SK-MEL-5 (cell line): ENCODE measurements at places on chromosomes 6 and 20.
A peak's percentile ranks its signal among the peaks of the same experiment; 100 is the strongest.

GRCh38 chr6:139981066-139981624 lies 606.7 kb upstream of the CITED2 start:
- no peak for DNase-seq

- DNase-seq, result no peak
Measured at GRCh38 chr6:118984342-118984741, 49.4 kb upstream of the MCM9 start.

- peak; percentile 56 for DNase-seq
Measured at GRCh38 chr6:55886185-55886836, 10.9 kb upstream of the BMP5 start.

DNA sequence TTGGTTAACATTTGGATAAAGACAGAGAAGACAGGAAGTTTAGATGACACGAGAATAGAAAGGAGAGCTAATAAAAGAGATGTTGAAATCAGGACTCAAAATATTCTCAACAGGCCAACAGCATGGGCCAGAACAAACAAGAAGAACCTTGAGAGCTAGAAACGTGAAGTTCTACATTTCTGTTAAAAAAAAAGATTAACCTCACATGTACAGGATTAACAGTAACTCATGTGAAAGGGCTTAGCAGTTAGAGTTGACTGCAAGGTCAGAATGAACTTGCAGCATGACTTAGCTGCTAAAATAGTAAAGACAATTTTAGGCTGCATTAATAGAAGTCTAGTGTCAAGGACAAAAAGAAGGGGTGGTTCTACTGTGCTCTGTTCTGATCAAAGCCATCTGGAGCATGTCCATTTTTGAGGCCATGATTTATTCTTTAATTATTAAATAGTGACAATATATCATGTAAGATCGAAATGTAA lies 331.1 kb upstream of the HSF2 start:
- no peak for DNase-seq

- no peak for DNase-seq
Measured at GRCh38 chr20:32967961-32968457, 36.2 kb downstream of the SUN5 start.

- no peak for DNase-seq
Measured at GRCh38 chr6:11418290-11418905, 119.2 kb upstream of the TMEM170B start.

- no peak for DNase-seq
Measured at GRCh38 chr6:168015009-168015408, 17.5 kb downstream of the KIF25 start.

GRCh38 chr6:159852877-159853276 lies 37.9 kb upstream of the MAS1 start:
- peak; percentile 38 for DNase-seq

DNA sequence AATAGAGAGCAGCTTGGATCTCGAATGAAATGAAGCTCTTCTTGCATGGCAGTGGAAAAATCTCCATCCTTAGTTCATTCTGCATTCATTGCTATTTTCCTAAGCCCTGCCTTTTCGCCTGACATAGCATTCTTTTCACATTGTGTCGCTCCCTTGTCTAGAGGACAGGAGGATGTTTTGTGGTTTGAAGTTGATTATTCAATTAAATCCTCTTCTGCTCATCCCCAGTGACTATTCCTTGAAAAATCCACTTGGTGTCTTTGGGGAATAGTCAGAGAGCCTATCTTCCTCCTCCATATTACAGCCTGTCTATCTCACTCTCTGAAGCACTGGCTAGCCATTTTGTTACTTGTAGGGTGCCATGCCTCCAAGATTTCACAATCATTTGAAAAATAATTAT lies 161.2 kb downstream of the KLHL32 start:
- no peak for DNase-seq

DNA sequence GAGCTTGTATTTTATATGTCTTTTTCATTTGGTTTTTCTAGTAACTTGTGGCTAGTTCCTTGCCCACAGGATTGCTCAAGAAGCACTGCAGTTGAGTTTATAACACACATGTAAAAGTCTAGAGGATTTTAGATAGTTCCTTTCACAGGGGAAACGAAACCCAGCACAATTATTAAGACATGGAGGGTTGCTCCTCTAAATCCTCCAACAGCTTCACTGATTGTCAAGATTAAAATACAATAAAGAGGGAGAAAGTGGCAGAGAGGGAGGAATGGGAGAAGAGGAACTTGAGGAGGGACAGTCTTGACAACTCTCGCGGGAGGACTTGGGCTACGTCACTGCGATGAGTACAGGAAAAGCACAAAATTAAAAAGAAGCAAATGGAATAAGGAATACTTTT lies 9.7 kb upstream of the TBC1D7 start:
- DNase-seq, result no peak

- DNase-seq, result no peak
Measured at GRCh38 chr6:169886631-169887227, 135.3 kb downstream of the ERMARD start.

DNA sequence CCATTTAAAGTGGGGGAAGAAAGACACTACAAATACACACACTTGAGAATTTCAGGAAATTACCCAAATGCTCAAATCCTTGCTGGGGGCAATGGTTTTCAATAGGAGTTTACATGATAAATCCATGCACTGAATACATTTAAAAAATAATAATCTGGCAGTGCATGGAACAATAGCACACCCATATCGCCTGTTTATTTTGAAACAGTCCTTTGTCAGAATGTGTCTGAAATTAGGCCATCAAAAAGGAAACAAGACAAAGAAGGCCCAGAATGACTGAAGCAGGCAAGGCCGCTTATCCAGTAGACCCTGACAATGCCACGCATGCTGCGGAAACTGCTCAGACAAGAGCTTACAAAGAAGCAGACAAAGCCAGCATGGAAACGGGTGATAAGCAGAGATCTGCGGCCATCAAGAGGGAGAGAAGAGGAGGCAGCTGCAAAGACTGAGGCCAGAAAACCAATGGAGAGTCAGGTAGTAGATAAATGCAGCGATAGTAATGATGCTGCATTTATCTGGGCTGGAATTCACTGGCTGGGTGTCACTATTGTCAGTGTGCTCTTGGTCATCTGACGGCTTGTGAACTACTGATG lies 211.9 kb upstream of the CNR1 start:
- no peak for DNase-seq

DNA sequence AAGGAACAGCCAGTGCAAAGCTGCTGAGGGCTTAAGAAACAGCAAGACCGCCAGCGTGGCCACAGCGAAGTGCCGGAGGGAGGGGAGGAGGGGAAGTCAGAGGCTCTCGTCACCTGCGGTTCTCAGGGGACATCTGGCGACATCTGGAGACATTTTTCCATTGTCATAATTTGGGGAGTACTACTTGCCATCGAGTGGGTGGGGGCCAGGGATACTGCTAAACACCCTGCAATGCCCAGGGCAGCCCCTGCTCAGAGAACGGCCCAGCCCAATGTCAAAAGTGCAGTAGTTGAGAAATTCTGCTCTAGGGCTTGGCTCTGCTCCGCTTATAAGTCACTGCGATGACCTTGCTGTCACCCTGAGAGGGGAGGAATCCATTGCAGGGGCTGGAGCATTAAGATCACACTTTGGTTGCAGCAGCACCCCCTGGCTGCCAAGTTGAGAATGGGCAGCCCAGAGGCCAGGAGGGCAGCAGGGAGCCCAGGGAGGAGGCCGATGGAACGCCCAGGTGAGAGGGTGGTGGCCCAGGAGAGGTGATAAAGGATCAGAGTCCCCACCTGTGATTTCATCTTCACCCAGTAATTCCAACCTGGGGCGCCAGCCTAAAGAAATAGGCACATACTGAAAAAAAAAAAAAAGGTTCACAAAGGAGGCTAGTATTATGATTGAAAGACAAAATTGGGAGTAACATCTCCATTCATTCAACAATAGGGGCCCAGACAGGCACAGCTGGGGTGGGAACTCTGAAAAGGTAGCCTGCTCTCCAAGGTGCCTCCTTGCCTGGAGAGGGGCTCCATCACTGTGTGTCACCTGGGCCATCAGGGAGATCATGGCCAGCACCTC lies 218.2 kb downstream of the BMP7 start:
- peak; percentile 78 for DNase-seq

- DNase-seq, result no peak
Measured at GRCh38 chr6:34021554-34022190, 124.2 kb downstream of the GRM4 start.

GRCh38 chr20:46230106-46230491 lies 78.2 kb downstream of the CDH22 start:
- no peak for DNase-seq

- no peak for DNase-seq
Measured at GRCh38 chr6:32379545-32379944, 7.8 kb upstream of the TSBP1 start.

DNA sequence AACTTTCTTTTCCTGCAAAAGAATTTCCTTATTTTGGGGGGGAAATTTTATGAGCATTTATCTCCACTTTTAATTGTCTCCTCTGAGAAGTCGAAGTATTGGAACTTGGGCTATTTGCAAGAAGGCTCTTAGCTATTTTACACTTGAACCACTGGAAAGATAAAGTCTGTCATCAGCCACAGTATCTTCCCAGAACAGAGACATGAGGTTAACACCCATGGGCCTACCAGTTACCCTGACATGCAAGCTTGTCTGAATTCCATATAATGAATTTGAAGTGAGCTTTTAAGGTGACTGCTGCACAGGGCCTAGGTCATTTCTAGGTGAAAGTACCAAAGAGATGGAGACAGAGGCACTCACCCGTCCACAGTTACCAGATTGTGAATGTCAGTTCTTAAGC lies 193.1 kb downstream of the SIM1 start:
- no peak for DNase-seq

DNA sequence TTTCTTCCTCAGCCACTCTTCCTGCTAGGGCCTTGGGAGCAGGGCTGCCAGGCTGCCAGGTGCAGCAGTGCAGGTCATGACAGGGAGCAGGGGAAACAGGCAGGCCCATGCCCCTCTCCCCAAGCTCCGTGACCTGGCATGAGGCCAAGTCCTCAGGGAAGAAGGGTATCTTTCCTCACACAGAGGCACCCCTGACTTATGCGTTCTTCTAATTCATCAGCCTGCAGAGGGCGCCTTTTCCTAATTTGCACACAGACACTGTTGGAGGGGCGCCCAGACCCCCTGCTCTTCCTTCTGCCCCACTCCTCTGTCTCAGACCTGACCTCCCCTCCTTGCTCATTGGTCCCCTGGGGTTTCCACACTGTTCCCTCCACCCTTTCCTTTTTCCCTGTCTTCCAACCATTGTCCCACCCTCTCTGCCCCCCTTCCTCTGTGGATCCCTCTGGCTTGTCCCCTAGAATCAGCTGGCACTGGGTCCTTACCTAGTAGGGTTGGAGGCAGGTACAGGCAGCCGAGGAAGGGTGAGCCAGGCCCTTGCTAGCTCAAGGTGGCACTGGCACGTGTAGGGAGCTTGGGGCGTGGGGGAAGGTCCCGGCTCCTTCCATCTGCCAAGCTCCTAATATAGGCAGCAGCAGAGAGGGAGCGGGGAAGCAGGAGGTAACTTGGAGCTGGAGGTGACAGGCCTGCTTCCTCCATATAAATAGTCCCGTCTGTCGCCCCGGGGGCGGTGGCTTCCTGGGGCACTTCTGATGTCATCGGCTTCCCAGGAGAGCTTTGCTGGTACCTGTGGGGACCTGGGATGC lies 154.9 kb upstream of the MLN start:
- peak; percentile 28 for DNase-seq

DNA sequence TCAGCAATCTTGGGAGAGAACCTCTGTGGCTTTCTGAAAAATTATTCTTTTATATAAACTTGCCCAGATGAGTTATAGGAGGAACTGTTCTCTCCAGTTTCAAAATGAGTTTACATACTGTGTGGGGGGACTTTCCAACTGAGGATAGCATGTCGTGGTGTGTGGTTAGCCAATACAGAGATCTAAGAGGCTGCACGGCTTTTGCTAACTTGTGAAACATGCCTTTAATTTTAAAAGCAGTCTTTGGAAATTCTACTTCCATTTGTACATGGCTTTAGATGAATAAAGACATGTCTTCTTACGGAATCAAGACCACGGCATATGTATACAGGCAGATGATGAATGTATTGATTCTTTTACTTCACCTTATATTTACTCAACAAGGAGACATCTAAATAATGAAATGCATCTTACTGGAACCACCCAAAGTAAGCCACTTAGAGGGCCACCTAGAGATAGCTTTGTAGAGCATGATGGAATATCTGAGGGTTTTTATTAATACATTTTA lies 39.8 kb downstream of the HIVEP1 start:
- DNase-seq, result no peak

GRCh38 chr6:132187816-132188215 lies 213.5 kb downstream of the MOXD1 start:
- DNase-seq, result no peak

DNA sequence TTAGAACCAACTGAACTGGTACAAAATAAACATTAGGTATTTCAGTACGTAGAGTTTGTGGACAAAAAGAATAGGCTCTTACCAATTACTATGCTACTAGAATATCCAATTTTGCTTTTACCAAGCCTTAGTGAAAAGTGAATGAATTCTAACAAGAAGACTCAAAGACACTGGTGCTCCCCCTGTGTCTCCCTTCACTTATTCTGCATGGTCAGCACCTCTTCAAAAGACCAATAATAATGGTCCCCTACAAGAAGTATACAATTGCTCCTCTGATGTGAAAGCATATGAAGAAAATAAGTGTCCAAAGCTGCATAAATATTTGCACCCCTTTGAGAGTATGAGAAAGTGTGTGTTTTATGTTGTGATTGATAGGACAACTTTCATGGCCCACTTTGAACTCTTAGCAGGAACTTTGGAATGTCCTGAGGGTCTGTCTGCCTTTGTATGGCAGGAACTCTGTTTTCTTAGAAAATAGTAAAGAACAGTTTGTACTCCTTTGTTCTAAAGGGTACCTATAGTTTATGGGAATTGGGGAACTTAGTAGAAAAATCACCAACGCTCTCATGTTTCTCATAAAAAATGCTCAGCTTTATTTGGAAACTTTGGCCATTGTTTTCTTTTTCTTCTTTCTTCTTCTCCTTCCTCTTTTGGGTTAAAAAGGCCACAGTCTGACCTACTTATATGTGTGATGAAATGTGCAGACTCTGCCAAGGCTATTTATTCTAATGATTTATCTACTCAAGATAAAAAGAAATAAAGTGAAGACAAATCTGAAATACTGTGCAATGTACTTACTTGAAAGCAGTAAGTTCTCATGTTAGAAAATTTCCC lies 352.4 kb downstream of the LAMA2 start:
- DNase-seq, result no peak

- peak; percentile 73 for DNase-seq
Measured at GRCh38 chr6:106084106-106084988, 1.8 kb upstream of the PRDM1 start.

- DNase-seq, result no peak
Measured at GRCh38 chr20:58184984-58185383, 43.5 kb downstream of the ANKRD60 start.

- no peak for DNase-seq
Measured at GRCh38 chr20:46073443-46073842, 16.3 kb downstream of the NCOA5 start.

GRCh38 chr20:37283530-37284195 lies 5.8 kb upstream of the MANBAL start:
- DNase-seq, result no peak

DNA sequence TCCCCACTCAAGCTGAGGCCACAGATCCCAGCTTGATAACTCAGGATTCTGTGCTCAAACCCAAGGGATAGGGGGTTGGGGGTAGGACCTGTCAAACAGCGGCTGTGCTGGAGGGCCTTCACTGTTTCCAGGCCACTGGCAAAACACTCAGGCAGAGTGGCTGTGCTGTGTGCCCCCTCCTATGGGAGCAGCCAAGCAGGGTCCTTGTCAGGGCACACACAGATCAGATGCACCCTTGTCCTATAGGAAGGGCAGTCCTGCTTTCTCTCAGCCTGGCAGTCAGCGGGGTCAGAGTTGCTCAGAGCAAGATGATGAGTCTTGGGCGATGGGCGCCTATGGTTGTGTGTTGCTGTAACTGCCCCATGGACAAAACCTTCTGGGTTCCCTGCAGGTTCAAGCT lies 554.8 kb downstream of the TBC1D32 start:
- no peak for DNase-seq
